ENCODE measurements at places on chromosomes 2 and 18.

GRCh38 chr2:138125306-138126288, 161.3 kb downstream of the HNMT start:
- DNase-seq = no peak

- no peak for DNase-seq
Observed at GRCh38 chr2:62084801-62085200, 111.1 kb upstream of the B3GNT2 start.

- no peak for DNase-seq
Observed at GRCh38 chr2:29527947-29528346, 393.4 kb downstream of the ALK start.

GRCh38 chr2:42601076-42601475, 32.6 kb downstream of the MTA3 start:
- DNase-seq = no peak

- DNase-seq = no peak
Observed at GRCh38 chr2:32626639-32627221, 1.1 kb upstream of the TTC27 start.

DNA sequence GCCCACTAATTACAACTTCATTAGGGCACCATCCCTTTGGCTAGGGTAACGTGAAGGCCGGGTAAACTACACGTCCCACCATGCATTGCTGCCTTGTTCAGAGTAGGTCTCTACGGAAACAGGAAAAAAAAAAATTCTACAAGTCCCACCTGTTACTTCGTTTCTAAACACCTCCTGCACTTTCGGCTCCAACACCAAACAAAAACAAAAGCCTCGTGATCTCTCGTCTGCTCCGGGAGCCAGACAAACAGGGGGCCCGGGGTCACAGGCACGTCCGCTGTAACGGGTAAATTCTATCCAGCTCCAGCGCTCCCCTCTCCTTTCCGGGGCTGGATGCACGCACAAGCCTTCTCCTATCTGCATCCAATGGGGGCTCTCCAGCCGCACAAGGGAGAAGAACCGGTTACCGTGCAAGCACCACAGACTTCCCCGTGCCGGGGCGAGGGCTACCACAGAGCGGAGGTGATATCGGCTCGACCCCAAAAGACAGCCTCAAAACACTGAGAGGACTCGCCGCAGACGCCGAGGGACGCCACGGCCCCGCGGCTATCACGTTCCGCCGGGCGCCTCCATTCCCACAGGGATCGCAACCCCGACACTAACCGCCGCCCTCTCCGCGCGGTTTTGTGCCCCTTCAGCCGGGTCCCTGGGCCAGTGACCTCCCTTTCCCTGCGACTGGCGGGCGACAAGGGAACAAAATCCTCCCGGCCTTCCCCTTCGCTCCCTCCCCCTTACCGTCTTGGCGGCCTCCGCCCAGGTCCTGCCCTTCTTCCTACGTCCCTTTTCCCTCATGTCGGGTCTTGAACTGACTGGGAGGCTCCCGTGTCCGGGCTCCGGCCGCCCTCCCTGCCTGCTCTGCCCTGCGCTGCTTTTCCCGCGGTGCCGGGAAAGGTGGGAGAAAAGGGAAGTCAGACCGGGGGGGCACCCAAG, 591 bp downstream of the ASXL2 start:
- peak; percentile 18 for DNase-seq

DNA sequence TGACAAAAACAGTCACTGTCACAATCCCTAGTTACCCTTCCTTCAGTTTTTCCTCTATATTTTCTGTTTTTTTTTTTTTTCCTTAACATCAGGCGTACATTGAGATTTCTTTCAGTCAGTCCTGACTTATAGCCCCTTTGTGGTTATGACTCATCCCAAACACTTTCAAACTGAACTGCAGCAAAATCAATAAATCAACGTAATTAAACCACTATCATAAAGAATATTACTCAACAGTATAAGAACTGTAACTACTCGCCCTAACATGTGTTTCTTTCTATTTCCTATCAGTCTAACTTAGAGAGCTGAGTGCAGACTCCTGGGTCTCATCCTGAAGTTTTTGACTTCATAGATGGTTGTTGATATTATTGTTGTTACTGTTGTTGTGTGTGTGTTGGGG, 523.5 kb downstream of the LRRTM4 start:
- no peak for DNase-seq

DNA sequence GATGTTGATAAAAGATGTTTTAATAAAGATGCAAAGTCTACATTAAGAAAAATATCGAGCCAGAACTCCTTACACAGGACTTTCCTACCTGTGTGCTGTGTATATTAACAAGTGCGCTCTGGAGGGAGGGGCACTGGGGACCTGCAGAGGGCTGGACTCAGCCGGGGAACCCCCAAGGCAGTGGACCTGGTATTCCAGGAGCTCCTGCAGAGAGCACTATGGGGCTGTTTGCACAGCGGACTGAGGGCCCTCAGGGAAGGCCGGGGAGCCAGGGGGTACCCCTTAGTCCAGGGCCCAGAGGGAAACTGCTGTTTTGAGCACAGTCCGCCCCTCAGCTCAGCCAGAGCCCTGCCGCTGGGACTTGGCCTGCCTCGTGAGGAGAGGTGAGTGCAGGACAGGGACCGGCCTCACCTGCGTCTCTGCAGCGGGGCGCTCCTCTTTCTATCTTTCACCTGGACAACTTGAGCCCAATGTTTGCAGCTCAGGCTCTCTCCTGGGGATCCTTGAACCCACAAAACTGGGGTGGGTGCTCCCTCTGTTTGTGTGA, 168.4 kb downstream of the ARL4C start:
- DNase-seq = no peak

- no peak for DNase-seq
Observed at GRCh38 chr18:50686409-50686808, 126.5 kb downstream of the MAPK4 start.

- DNase-seq = no peak
Observed at GRCh38 chr2:220293966-220294365, 666.5 kb downstream of the SLC4A3 start.

- no peak for DNase-seq
Observed at GRCh38 chr18:62852851-62853250, 137.5 kb downstream of the PHLPP1 start.

- no peak for DNase-seq
Observed at GRCh38 chr2:108579623-108580022, 45.4 kb downstream of the LIMS1 start.

DNA sequence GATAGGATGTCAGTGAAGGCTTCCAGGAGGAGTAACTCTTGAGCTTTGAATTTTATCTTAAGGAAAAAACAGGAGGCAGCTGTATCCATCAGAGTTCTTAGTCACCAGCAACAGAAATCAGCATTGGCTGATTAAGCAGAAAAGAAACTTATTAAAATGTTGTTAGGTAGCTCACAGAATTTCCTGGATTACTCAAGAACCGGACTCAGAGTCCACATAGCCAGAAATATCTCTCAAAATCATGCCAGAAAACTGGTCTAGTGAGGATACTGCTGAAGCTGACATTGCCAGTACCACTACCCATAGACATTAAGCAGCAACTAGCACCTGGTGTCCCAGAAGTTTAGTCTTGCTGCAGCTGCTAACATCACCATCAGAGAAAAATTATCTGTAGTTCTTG, 10.1 kb upstream of the AFTPH start:
- no peak for DNase-seq

DNA sequence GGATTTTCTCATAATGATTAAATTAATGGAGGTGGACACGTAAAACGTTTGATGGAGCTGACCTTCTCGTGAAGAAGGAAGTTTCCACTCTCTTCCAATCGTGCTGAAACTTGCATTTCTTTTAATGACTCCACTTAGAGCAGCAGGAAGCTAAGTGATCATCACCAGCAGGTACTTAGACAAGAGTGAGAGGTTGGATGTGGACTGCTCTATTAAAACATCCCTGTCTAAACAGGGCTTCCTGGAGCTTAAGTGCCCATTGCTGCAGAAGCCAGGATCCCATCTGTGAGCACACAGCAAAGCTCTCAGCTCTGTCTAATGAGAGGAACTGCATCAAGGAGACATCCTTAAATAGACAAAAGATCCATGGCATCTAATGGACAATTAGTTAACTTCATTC, 1539.5 kb upstream of the CELF4 start:
- no peak for DNase-seq

GRCh38 chr2:134089454-134089853, 164.4 kb upstream of the MGAT5 start:
- no peak for DNase-seq

DNA sequence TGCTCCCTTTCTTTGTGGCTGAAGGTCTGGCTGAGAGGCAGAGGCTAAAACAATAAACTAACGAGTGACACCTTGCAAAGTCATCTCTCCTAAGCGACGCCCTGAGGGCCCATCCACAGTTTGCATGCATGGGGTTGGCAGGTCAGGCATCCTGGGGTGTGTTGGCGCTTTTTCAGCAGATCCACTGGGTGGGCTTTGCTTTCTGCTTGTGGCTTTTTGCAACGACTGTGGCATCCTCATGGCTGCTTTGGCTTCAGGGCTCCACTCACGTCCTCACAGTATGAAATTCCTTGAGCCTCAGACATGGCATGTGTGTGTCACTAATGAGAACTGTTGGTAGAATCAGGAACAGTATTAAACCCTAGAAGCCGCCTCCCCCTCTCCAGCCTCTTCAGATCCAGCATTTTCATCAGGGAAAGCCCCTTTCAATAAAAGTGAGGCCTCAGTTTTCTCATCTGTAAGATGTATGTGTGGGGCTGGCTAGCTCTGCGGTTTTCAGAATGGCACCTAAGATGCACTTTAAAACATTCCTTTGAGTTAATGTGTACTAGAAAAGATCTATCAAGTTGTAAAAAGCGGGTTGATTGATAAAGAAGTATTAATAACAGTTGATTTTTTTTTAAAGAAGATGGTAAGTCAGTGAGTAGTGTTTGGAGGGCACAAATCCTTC, 72.5 kb downstream of the SH3BP4 start:
- DNase-seq = no peak

DNA sequence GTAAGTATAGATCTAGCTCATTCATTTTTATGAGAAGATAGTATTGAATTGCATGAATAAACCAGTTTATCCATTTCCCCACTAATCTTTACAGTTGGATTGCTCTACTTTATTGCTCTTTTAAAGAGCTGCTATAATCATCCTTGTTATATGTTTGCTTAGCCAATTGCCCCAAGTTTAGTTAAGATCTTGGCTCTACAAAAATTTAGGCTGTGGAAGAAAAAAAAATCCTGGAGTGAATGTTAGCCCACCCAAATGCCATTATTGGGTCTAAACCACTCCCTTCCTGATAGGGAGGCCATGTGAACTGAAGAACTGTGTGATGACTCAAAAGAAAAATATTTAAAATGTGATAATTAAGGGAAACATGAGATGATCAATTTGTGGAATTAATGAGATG, 2.9 kb downstream of the ALS2 start:
- no peak for DNase-seq

DNA sequence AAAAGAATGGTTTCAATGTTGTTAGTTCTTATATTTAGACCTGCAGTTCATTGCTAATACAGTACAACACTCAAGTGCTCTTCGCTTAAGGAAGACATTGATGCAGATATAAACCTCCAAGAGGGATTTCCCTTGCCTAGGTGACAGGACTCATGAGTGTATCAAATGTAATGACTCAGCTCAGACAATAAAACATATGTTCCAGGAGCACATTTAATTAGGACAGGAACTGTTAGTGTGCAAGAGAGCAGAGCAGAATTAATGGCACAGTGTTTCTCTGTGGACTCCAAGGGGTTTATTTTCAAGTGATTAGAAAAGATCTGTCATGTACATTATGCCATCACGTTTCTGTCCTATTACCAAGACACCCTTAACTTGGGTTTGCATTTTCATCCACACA, 375.0 kb downstream of the LRRTM4 start:
- no peak for DNase-seq

- DNase-seq = no peak
Observed at GRCh38 chr2:120461092-120461491, 115.2 kb downstream of the INHBB start.

Measured in activated naive CD4-positive, alpha-beta T cell (primary cell).